ENCODE measurements at places on chromosomes 7 and 10.

GRCh38 chr10:43440463-43441134, 3.7 kb downstream of the ZNF487 start:
- no peak for DNase-seq

- DNase-seq: no peak
Observed at GRCh38 chr7:130425796-130426195, 15.0 kb downstream of the CEP41 start.

- DNase-seq: no peak
Observed at GRCh38 chr7:57362868-57363267, 87.1 kb upstream of the ZNF716 start.

DNA sequence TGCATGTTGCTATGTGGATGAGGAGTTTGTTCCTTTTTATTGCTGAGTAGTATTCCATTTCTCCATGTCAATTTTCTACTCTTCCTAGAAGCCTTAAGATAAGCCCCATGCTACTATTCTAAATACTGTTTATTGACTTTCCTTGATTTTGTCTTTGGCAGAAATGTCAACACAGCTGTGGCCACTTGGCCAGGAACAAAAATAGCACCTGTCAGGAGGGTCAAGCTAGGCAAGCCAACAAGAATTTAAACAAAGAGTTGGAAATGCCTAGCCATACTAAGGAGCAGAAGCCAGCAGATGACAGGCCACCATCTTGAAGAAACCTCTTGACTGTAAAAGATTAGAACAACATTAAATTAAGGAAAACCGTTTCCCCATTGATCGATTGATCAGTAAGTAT, 34.7 kb downstream of the JAZF1 start:
- no peak for DNase-seq

- peak; percentile 76 for DNase-seq
Observed at GRCh38 chr10:93152136-93152535, 78.4 kb downstream of the CYP26A1 start.

GRCh38 chr10:33334805-33335550, 511 bp upstream of the NRP1 start:
- DNase-seq: peak; percentile 88

DNA sequence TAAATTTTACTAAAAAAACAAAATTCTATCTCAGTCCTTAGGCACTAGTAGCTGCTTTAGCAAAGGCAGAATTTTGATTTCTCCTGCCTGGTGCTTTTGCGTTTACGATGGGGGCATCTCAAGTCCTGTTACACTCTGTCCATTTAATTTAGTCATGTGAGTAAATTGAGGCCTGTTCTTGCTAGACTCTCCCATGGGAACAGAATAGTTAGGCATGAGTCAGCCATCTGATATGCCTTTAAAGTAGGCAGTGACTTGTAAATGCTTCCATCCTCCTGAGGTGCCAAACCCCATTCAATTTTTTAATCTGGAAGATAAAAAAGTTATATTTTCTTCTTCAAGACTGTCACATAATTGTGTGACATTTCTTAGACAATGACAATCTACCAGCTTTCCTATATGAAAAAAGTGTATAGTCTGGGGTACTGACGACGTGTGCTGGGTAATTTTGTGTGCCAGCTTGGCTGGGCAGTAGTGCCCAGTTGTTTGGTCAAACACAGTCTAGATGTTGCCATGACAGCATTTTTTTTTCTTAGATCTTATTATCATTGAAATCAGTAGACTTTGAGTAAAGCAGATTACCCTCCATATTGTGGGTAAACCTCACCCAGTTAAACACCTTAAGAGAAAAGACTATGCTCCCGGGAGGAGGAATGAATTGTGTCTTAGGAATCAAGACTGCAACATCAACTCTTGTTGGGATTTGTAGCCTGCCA, 603.4 kb downstream of the SORCS1 start:
- DNase-seq: no peak

DNA sequence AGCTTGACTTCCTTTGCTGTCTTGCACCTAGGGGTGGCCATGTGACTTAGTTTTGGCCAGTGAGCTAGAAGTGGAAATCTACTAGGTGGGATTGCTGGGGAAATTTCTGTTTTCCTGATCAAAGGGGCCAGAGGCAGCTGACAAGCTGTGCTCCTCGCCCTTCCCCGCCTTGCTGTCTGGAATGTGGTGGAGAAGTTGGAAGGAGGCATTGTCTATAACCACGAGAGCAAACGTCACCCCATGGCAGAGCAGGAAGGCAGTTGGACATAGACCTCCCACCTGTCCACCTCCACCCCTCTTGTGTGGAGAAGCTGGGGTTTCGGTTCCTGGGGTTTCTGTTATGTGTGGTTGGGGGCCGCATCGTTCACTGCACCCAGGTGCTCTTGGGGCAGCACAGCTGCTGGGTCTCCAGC, 7.3 kb downstream of the SFRP5 start:
- no peak for DNase-seq

GRCh38 chr10:57014758-57015157, 653.7 kb upstream of the ZWINT start:
- no peak for DNase-seq

DNA sequence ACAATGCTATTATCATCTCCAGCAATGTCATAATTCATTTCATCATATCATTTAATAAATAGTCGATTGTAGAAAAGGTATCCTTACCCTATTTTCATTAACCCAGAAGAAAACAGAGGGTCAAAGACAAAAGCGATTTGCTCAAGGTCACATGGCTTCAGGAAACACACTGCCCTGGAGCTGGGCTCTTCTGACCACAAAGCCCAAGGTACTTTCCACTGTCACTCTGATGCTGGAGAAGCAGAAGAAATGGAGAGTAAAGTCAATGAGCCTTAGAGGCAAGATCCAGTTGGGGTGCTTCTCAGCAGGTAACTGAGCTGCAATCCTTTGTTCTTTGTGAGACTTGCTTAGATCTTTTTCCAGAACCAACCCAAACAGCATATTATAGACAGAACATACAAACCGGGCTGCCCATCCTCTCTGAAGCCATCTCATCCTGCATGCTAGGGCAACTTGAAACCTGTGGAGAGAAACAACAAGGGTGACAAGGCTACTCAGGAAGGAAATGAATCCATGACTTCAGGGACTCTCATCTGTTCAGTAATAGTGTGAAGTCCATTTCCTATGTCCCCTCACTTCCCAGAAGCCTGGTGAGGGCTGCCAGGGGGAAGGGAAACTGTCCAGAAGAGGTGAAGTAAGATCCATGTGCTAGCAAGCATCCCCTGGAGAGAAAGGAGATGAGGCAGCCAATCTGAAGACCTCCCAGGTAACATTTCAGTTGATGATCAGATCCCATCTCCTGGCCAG, 148.6 kb upstream of the SVIL start:
- no peak for DNase-seq

- no peak for DNase-seq
Observed at GRCh38 chr10:1229116-1229515, 172.9 kb downstream of the WDR37 start.

DNA sequence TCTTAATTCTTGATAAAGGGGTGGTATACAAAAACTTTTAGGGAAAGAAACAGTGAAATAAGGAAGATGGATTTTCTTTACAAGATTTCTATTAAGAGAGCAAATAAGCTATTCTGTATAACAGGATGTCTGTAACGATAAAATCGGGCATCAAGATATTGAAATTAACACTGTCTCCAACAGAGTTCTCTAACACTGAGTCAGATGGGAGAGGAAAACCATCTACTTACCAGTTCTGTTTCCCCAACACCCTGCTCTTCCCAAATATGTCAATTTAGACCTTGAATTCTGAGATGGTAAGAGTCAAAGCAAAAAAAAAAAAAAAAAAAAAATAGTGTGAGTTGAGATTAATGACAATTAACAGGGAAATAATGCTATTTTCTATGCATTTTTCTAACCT, 23.0 kb downstream of the SMURF1 start:
- no peak for DNase-seq

GRCh38 chr7:150333659-150334058, 7.8 kb downstream of the RARRES2 start:
- DNase-seq: no peak

DNA sequence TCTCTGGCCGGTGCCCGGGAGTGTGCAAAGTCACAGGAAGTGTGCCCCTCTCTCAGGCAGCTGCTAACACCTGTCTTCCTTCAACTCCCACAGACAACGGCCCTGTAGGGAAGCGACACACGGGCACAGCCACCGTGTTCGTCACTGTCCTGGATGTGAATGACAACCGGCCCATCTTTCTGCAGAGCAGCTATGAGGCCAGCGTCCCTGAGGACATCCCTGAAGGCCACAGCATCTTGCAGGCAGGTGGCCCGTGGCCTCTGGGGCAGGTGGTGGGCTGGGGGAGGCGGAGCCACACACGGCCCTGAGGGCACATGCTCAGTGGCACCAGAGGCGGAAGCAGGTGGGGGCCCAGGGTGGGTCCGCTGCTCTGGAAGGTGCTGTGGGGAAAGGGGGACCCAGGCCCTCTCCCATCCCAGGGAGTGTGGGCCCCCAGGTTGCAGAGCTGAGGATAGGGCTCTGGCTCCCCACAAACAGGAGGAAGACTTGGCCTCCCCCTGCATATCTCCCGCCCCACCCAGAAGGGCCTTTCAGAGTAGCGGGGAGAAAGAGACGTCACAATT, 6.9 kb downstream of the C10orf105 start:
- no peak for DNase-seq

DNA sequence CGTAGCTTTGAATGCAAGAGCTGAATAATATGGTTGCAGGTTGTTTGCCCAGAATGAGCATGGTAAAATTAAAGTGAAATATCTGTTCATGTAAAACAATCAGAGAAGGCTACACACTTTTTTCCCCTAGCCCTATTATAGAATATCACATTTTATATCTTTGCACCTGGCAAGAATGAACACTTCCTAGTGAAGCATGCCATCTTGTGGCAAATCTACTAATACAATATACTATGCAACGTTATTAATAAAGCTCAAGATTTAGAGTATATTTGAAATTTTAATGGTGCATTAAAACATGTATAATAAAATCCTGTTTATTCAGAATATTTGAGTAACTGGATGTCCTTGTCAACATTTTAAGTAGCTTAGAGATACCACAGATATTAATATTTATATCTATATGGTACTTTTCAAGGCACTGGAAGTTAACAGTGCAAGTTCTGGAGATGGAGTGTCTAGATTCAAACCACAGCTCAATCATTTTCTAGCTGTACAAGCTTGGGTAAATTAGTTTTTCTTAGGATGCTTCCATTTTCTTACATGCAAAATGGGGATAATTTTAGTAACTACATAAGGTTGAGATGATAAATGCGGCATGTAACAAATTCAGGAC, 643.1 kb upstream of the SEMA3D start:
- no peak for DNase-seq

DNA sequence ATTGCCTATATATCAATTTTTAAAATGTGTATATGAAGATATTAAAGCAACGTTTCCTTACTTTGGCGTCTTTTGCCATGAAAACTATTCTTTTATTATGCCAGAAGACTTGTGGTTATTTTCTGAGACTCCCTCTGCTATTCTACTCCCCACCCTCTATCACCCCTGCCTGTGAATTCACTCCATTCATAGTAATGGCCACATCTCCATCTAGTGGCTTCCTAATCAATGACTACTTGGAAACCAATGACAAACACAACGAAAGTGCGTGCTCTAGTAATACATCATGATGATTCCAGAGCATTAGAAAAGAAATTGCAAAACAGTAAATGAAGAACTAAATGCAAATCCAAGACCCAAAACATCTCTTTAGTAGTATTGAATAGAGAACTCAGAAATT, 186.7 kb upstream of the HGF start:
- peak; percentile 31 for DNase-seq

DNA sequence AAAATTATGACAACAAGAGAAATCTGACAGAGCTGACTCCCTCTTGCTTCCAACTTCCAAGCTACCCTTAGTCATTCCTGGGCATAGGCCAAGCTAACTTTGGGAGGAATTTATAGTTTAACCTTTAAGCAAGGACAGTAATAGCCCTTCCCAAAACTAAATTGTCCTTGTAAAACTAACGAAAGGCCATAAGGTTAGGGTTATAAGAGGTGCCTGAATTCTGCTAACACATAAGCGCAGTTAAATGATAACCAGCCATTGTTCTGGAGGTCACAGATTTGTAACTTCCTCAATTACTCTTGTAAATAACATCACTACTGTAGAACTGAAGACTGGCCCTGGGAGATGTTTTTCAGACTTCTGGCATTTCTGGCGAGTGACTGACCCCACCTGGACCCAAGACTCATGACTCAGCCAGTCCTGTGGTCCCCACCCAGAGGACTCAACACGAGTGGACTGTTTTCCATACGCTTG, 481.2 kb downstream of the KCNMA1 start:
- DNase-seq: no peak

- peak; percentile 40 for DNase-seq
Observed at GRCh38 chr7:32536585-32536984, 41.3 kb downstream of the AVL9 start.

All from fibroblast of skin of left quadriceps (primary cell).